ENCODE measurements at places on chromosomes 4 and X. TPM values are rescaled to one million over a fixed set of nuclear protein-coding genes. Genes with fewer than 3 reads are reported as not detected.
A peak's percentile ranks its signal among the peaks of the same experiment; 100 is the strongest.

The CYBB gene
- 0.07 TPM for total RNA-seq

- H3K27ac ChIP-seq = no peak overlapping the region
- no peaks in the 10 kb centered on the region for H3K4me1 ChIP-seq
- no peaks in the 10 kb centered on the region for H3K27me3 ChIP-seq
Observed at GRCh38 chr4:3177905-3178304, 71.1 kb upstream of the MSANTD1 start.

GRCh38 chr4:106670976-106671375 lies 302.4 kb upstream of the GIMD1 start:
- H3K4me1 ChIP-seq = no peaks in the 10 kb centered on the region
- H3K27ac ChIP-seq = no peak overlapping the region
- no peak overlapping the region for H3K4me3 ChIP-seq
- no peaks in the 10 kb centered on the region for H3K36me3 ChIP-seq

DNA sequence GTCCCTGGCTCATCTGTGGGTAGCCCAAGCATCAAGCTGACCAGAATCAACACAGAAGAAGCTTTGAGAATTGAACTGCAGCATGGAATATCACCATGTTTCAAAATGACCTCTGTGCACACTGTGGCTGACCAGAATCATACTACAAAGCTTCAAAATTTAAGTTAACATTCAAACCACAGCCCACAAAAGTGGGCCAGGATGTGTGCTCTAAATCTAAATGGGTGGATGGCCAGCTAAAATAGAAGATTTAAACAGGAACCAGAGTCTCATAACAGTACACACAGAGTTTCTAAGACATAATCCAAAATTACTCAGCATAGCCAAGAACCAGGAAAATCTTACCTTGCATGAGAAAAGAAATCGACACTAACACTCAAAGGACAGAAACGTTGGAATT lies 46.1 kb downstream of the KLF3 start:
- peaks cover 3% of the 10 kb centered on the region for H3K36me3 ChIP-seq
- no peaks in the 10 kb centered on the region for H3K27me3 ChIP-seq
- no peak overlapping the region for H3K4me3 ChIP-seq
- DNase-seq = no peak
- no peak overlapping the region for H3K27ac ChIP-seq

DNA sequence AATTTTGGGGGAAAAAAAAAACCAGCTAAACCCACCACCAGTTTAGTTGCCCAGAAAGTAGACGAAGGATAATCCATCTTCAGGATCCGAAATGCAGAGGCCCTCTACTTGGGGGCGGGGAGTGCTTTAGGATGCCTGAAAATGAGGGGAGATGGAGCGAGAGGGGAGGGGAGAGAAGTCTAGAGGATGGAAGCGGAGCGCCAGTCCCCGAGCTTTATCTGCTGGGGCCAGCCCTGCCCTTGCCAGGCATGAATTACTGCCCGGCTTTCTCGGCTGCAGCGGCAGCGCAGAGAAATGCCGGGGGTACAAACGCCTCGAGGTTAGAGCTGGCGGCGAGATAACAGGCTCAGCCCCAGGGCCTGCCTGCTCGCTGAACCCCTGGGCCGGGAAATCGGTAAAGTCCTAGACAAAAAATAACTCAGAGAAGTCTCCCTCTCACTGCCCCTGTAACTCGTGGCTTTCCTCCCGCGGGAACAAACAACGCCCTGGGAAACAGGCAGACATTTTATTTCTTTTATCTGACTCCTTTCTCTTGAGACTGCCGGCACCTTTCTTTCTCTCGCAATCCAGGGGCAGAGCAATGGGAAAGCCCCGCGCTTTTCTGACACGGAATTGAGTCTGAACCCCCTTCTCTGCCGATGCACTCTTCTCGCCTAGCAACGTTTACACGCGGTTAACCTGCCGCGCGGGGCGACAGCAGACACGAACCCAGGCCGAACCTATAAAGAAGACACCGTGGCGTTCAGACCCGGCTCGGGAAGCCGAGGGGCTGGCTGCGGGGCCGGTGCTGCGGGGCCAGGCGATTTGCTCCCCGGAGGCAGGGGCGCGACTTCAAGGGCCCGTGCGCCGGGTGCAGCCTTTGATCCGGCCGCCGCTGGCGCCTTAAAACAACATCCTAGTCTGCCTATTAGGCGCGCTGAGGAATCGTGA lies 3.1 kb upstream of the MSX1 start:
- no peak overlapping the region for H3K27ac ChIP-seq
- DNase-seq = no peak
- peak overlapping the region; percentile 52 for H3K4me3 ChIP-seq
- H3K27me3 ChIP-seq = peaks cover 75% of the 10 kb centered on the region
- peaks cover 2% of the 10 kb centered on the region for H3K36me3 ChIP-seq
- peaks cover 48% of the 10 kb centered on the region for H3K4me1 ChIP-seq

Measured in activated CD8-positive, alpha-beta T cell treated with anti-CD3 and anti-CD28 coated beads for 36 hours (primary cell).